ENCODE measurements at places on chromosomes 4 and X.

DNA sequence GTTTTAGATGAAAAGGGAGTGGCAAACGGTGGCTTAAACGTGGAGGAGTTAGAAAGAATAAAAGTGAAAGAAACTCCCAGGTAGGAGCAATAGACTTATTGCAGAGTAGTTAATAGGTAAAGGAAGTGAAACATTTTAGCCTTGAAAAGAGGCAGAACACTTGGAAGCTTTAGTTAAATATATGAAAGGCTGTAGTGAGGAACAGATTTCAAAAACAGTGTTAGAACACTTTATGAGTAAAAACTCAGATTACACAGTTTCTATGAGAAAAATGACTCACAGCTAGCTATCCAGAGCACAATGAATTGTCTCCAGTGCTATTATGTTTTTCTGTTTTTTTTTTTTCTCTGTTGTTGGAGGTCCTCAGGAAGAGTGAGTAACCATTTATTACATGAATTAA lies 45.8 kb downstream of the TACR3 start:
- DNase-seq: no peak

DNA sequence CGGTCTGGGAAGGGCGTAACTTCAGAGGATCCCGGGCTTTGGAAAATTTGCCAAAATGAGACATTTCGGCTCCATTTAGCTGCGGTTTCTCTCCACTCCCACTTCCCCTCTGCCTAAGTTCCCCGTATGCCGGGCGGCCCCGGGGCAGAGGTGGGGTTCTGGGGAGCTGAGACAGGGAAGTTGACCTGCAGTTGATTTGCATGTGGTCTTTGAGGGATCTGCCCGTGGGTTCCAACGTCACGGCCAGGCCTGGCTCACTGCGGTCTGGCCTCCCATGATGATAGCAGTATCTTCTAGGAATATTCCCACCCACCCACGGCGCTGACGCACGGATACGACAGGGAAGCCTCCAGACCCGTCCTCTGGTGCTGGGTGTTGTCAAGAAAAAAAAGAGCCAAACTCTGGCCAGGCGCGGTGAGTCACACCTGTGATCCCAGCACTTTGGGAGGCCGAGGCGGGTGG lies 27.3 kb upstream of the CRLF2 start:
- DNase-seq: no peak

- no peak for DNase-seq
Observed at GRCh38 chr4:129429581-129430320, 333.8 kb downstream of the C4orf33 start.

GRCh38 chrX:136473663-136474062 lies 14.1 kb upstream of the BRS3 start:
- DNase-seq: no peak

- no peak for DNase-seq
Observed at GRCh38 chr4:31125496-31125895, 405.3 kb downstream of the PCDH7 start.

DNA sequence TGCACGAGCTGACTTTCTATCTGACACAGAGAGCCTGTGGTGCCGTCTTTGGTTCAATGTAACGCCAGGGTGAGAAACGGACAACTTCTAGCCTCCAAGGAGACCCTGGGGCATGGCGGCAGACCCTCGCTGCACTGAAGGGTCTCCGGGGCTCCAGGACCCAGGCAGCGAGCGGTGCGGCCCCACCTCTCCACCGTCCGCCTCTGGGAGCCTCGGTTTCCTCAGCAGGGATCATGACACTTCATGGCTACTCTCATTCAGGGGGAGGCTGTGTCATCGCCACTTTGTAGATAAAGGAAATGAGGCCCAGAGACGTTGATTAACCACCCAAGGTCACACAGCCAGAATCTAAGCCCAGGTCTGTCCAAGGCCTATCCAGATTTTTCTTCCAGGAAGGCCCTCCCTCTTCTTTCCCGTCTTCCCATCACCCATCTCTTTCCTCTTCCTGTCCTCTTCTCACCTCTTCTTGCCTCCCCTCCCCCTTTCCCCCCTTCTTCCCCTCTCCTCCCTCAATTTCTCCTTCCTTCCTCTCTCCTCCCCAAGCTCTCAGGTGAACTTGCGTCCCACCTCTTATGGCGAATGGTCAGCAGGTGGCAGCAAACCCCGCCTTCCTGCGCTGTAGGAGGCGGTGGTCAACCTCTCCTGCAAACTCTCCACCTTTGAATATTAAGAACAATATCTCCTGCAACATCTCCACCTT lies 69.3 kb upstream of the HMX1 start:
- no peak for DNase-seq

GRCh38 chr4:113003841-113004240 lies 45.6 kb upstream of the ANK2 start:
- no peak for DNase-seq

DNA sequence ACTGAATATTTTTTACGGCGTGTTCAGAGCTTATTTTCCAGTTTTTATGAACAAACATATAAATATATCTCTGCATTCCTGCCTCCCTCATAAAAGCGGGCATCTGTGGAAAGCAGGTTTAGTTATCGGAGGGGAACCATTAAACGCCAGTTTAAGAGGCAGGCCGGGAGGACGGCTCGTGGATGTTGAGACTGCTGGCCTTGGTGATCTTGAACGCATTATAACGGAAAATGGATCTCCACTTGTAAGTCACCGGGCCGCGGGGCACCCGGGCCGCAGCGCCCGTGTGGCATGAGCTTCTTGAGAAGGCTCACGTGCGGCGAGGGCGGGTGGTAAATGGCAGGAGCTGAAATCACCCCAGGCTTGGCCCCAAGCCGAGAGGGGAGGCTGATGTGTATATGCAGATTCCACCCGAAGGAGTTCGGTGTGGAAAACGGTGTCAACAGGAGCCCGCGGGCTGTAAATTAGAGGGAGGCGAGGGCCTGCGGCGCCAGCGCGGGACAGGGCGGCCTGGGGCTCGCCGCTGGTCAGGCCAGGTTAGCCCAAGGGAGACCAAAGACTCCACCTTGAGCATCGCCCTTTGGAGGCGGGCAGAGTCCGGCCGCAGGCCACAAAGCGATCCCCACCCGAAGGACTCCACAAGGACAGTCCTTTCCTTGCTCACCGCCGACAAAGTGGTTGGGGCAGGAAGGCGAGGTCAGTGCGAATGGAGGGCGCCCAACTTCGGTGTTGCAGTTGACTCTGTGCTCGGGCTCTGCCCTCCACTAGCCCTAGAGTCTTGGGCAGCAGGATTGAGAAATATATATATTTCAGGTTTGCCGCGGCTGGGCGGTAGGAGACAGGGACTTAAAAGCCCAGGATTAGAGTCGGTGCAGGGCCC lies 1.3 kb upstream of the HAND2 start:
- no peak for DNase-seq

- no peak for DNase-seq
Observed at GRCh38 chr4:55291227-55291640, 54.8 kb upstream of the SRD5A3 start.

- no peak for DNase-seq
Observed at GRCh38 chrX:147981038-147981752, at the start of gene FMR1NB. TSS of gene FMR1NB (plus strand) at chrX:147981337. CDS start at chrX:147981403, 66 bp downstream.

DNA sequence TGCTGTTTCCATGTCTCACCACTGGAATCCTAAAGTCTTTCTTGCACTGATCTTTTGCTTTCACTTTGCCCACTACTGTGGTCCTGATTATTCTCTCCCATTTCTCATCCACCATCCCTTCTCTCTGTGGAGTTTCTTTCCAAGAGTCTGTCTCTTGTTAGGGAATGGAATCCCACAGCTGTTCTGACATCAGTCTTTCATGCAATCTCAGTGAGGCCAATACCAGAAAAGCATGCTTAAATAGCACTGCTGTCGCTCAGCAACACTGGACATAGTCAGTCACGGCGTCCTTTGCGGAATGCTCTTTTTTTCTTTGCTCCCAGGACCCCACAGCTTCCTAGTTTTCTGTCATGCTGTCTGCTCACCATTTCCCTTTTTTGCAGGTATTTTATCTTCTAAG lies 20.1 kb downstream of the SLITRK4 start:
- no peak for DNase-seq

DNA sequence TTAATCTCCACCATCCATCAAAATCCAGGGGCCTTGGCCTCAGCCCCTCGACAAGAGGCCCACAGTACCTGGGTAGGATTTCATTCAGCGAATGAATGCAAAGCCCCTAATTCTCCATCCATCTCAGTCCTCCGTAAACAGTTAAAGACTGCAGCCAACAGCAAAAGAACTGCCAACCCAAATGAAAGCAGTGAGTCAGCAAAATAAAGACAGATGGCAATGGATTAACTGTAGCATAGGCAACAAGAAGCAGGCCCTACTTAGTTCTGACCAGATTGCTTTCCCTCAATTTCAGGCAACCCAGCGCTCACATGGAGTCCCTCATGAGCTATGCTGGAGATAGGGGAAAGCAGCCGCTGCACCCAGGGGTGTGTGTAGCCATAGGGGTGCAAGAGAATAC lies 21.4 kb downstream of the PLAC1 start:
- DNase-seq: no peak

- DNase-seq: no peak
Observed at GRCh38 chrX:32496671-32497070, 714.7 kb downstream of the DMD start.

DNA sequence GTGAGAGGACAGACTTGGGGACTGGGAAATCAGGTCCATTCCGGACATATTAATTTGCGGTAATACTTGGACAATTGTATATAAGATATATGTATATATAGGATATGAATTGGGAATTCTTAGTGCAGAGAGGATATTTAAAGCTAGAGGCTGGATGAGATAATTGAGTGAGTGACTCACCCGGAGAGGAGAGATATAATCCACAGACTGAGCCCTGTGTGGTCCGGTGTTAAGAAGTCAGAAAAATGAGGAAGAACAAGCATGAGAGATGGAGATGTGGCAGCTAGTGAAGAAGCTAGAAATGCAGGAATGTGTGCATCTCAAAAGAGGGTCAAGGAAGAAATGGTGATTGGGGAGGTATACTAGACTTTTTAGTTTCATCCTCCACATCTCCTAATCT lies 336.2 kb downstream of the SLC7A11 start:
- DNase-seq: no peak

DNA sequence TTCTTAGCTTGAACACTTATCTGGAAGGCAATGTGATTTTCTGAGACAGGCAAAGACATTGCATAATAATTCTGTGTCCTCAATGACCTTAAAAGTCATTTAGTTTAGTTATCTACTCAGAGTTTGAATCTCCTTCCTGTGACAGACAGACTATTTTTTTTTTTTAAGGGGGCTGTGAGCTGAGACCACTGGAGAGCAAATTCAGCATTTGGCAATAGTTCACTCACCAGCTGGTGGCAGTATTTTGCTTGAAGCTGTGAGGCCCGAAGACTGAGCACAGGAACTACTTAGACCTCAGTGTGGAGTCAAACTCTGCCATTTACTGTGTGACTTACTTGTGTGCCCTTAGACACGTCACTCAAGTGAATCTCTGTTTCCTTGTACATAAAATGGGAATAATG lies 22.9 kb upstream of the CPE start:
- no peak for DNase-seq

- no peak for DNase-seq
Observed at GRCh38 chr4:111873801-111874200, 271.5 kb upstream of the FAM241A start.

DNA sequence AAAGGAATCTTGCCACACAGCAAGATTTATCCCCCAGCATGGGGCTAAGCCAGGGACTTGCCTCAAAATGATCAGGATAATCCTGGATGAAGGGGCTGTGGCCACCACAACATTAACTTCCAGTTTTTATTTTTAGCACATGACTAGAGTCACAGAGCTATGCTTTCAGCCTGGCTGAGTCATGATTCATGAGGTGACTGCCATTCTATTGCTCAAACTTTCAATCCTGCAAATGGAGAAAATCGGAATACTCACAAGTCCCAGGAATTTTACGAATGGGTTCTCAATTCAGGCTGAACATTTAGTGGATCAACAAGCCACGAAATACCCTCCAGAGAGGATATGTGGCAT lies 70.7 kb upstream of the HPGD start:
- no peak for DNase-seq

DNA sequence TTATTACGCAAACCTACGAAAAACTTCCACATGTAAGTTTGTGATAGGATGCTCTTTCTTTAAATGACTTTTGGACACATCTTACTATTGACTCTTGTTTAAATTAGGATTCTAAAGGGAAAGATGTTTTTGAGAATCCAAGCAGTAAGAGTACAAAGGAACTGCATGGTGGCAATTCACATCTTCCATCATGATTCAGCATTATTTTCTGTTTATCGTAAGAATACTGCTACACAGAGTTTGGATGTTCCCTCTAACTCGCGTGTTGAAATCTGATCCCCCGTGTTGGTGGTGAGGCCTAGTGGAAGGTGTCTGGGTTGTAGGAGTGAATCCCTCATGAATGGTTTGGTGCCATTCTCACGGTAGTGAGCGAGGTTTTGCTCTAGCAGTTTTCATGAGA lies 371.8 kb upstream of the FTHL17 start:
- DNase-seq: no peak

GRCh38 chrX:111671668-111672067 lies 9.3 kb upstream of the ALG13 start:
- DNase-seq: no peak

- no peak for DNase-seq
Observed at GRCh38 chrX:9542761-9543111, 77.9 kb downstream of the TBL1X start.

GRCh38 chr4:118308306-118309030 lies 44.3 kb downstream of the PRSS12 start:
- no peak for DNase-seq

GRCh38 chr4:159272273-159273140 lies 169.6 kb downstream of the RAPGEF2 start:
- no peak for DNase-seq

- peak; percentile 9 for DNase-seq
Observed at GRCh38 chrX:30577362-30577991, at the start of gene TASL. TSS of gene TASL (minus strand) at chrX:30577766. CDS start at chrX:30560355, 17,411 bp downstream.

DNA sequence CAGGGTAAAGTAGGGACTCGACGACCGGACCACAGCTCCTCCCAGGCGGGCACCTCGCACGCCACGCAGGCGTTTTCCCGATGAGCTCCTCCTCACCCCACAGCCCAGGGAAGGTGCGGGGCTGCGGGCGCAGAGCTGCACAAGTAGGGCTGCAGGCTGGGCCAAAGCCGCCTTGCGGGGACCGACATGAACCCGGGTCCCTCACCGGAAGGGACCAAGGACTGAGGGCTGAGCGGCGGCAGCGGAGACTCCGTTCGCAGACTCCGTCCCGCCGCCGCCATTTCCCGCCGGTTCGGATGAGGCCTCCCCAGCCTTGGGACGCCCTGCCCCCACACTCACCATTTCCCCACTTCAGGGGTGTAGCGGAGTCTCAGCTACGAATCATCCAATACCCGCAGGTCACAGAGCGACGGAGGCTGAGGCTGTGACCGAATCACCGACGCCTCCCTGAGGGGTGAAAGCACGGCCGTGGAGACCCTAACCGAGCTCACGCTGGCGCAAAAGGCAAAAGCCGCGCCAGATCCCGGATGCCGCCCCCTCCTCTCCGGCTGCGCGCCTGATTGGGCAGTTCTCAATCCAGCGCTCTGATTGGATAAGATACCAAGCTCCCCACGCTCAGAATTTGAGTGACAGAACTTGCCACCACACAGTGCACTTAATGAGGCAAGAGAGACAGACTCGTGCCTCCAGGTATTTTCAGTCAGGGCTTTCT lies at the start of gene ZNF732:
ZNF732 (minus strand) TSS at position 506 of the 712 bp plus-strand sequence; CDS start at position 342, 164 bp downstream.
- DNase-seq: no peak

GRCh38 chrX:7214251-7214650 lies 66.3 kb upstream of the PUDP start:
- DNase-seq: no peak

- DNase-seq: no peak
Observed at GRCh38 chrX:29040160-29040559, 452.9 kb downstream of the IL1RAPL1 start.

Data from stimulated activated CD4-positive, alpha-beta T cell treated with anti-CD3 and anti-CD28 coated beads, Interleukin-15, amount 100 ng/mL, for 1 hour (primary cell).